ENCODE measurements at places on chromosomes 2 and 18. TPM values are rescaled to one million over a fixed set of nuclear protein-coding genes. Genes with fewer than 3 reads are reported as not detected.
A peak's percentile ranks its signal among the peaks of the same experiment; 100 is the strongest.

CAVIN2 gene
- not detected for total RNA-seq

DNA sequence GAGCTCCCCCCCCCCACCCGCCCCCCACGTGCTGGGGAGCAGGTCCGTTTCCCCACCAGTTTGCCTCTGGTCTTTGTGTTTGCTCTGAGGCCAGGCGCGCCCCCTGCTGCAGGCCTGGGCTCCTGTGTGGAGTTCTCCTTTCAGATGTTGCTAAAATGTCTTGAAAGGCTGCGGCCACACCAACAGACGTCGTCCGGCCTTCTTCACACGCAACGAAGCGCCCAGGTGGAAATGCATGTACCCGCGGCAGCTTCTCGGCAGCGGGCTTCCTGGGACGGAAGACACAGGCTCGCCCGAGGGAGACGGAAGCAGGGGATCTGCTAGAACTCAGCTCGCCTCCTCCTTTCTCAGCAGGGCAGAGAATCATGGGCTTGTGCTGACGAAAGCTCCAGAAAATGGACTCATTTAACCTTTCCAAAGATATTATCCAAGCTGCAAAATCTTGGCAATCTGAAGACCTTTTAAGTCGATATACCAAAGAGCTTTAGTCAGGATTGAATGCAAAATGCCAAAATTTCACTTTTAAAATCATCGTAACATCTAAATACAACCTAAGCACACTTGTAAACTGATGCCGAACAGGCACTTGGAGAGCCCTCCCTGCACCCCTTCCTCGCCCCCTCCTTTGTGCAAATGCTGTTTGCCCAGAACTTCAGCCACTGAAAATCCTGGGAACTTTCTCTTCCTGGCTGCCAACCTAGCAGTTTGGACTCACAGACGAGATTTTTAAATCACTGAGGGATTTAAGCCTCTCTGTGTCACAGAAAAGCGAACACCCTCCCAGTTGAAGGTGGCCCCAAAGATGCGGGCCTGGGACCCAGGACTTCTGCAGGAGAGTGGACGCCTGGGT, 125.5 kb upstream of the ZNF516 start:
- DNase-seq = peak; percentile 55

GRCh38 chr18:60199505-60199904, 173.1 kb downstream of the MC4R start:
- no peak for DNase-seq

GRCh38 chr2:104847586-104848160, 6.2 kb upstream of the POU3F3 start:
- DNase-seq = no peak

CCDC102B gene
- total RNA-seq = 3.9 TPM

DNA sequence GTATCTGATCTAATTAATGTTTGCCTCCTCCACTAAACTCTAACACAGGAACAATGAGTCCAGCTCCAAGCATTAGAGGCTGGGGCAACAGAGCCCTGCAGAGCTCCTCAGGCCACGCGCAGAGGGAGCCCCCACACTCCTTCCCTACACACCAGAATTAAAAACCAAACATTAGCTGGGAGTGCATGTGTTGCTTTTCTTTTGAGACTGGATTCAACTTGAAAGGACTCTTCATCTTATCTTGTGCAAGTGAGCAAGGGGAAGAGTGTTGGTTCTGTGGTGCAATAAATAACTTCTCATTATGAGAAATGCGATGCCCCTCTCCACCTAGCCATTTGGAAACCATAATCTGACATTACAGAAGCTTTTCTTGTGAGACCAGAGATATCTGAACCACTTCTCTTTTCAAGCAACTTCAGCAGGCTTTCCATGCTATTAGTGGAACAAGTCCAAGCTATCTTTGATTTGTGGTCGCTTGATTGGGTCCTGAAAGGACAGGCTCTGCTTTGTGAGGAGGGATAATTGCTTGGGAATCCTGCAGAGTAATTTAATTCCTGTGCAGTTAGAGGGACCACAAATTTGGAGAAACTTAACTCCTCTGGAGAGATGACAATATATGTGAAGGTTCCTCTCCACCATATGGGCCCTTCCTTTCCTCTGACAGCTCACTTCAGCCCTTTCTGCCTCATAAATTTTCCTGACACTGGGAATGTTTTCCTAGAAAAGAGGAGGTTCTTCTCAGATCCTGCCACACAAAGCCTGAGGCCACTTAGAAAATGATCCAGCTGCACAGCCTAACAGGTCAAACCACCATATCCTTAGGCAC, 112.5 kb downstream of the ATL2 start:
- no peak for DNase-seq

GRCh38 chr2:105750735-105751134, 6.0 kb downstream of the NCK2 start:
- no peak for DNase-seq

- DNase-seq = no peak
These were observed 973.1 kb downstream of the TMEM182 start for GRCh38 chr2:103734911-103735310.

LYG1 gene
- 3.0 TPM for total RNA-seq

- no peak for DNase-seq
These were observed 57.9 kb downstream of the NXPH2 start for GRCh38 chr2:138722316-138722715.

DNA sequence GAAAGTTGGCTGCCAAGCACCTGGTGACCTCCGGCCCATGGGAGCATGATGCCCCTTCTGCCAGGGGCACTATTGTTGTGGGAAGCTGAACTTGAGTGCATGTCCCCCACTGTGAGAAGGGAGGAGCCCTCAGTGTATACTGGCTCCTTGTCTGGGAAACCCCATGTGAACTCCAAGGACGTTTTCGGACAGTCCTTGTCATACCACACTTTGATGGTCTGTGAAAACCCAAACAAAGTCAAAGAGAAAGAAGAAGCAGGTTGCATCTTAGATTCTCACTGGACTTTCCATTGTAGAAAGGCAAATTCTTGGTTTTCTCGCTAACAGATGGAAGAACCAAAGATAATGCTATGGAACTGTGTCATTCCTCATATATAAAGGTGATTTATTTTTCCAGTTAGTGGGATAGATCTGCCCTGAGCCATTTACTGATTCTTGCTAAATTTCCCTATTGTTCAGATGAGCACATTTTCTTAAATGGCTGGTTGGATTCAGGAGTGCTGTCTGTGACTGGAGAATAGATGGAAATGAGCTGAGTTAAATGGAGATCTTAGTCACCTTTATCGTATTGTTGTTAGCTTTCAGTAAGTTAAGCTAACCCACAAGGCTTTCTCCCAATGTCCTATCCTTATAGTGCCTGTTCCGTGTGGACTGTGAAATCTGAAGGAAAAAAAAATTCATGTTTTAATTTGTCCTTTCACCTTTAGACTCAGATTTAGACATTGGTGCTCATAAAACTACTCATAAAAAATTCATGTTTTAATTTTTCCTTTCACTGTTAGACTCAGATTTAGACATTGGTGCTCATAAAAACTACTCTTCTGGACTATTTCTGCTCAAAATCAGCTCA, 166.6 kb downstream of the ACTR3 start:
- no peak for DNase-seq

AMER3 gene
- total RNA-seq = not detected

GRCh38 chr2:45443012-45443411, 168.1 kb downstream of the SRBD1 start:
- DNase-seq = no peak

DNA sequence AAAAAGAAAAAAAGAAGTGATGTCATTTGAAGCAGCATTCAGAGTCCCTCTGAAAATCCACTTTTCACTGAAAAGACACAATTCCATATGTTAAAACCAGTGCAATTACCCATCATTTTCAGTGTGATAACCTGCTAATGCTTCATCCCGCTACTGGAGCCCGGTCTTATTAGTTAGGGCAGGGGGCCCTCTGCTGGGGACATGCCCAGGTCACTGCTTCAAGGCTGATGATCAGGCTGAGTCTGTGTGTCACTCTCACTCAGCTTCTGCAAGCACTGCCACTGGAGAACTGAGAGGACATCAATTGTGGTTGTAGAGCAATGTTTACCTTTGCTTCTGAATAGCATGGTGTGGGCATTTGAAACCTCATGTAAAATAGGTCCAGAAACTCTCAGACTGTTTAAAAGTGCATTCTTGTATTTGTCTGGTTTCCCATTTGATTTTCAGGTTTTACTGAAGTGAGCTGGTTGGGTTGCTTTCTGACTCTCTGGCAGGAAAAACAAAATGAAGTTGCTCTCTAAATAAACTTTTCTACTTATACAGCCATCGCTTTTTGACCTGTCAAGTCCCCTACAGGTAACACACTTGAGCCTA, 49.2 kb upstream of the NXPH2 start:
- DNase-seq = peak; percentile 27

- DNase-seq = no peak
These were observed 16.5 kb upstream of the ACSL3 start for GRCh38 chr2:222844323-222844722.

DNA sequence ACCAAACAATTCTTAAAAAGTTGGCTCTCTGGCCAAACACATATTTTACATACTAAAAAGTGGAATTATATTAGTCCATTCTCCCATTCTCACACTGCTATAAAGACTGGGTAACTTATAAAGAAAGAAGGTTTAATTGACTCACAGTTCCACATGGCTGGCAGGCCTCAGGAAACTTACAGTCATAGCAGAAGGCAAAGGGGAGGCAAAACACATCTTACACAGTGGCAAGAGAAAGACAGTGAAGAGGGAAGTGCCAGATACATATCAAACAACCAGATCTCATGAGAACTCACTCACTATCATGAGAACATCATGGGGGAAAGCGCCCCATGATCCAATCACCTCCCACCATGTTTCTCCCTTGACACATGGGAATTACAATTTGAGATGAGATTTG, 42.6 kb downstream of the EDAR start:
- DNase-seq = no peak

GRCh38 chr2:209322905-209323512, 100.8 kb upstream of the MAP2 start:
- DNase-seq = no peak

DAPL1 gene
- not detected for total RNA-seq

DNA sequence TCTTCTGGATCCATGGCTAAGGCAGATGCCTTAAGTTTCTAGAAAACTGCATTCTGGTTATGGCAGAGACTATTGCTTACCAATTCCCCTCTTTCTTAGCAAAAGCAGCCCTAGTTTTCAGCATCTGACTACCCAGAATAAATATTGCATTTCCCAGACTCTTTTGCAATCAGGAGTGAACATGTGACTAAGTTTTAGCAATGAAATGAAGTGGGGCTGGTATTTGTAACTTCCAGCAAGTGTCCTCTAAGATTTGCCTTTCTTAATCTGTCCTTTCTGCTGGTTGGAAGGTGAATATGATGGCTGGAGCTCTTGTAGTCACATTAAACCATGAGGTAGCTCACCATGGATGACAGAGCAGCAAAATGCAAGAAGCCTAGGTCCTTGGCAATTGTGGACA, 132.9 kb upstream of the PKDCC start:
- DNase-seq = no peak

- DNase-seq = no peak
These were observed 129.0 kb downstream of the GPD2 start for GRCh38 chr2:156565066-156565710.

GRCh38 chr2:176508984-176509740, 239.9 kb downstream of the MTX2 start:
- no peak for DNase-seq

ATP6V1B1 gene
- total RNA-seq = not detected

DNA sequence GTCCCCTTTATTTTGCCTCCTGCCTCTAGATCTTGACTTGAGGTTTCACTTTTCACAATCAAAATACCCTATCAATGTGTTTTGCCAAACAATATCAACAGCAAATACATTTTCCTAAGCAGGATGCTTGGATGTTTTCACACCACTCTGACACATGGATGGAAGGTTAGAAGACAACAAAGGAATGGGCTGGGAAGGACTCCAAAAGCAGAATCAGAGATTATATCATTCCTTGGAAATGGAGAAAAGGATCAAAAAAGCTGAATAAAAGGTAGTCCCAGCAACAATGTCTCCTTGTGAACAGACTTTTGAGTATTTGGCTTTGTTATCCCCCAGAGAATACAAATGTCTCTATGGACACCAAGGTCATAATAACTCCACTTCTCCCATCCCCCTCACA, 170.8 kb downstream of the ETAA1 start:
- DNase-seq = no peak

GRCh38 chr2:111058264-111058663, 62.5 kb upstream of the BCL2L11 start:
- peak; percentile 62 for DNase-seq

DNA sequence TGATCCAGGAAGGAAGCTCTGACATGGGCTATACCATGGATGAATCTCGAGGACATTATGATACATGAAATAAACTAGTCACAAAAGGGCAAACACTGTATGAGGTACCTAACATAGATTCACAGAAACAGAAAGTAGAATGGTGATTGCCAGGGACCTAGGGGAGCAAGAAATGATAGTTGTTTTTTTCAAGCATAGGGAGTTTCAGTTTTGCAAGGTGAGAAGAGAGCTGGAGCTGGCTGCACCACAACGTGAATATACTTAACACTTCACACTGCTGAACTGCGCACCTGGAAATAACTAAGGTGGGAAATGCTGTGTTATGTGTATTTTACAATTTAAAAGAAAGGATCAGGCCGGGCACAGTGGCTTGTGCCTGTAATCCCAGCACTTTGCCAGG, 13.2 kb upstream of the AGAP1 start:
- no peak for DNase-seq

DNA sequence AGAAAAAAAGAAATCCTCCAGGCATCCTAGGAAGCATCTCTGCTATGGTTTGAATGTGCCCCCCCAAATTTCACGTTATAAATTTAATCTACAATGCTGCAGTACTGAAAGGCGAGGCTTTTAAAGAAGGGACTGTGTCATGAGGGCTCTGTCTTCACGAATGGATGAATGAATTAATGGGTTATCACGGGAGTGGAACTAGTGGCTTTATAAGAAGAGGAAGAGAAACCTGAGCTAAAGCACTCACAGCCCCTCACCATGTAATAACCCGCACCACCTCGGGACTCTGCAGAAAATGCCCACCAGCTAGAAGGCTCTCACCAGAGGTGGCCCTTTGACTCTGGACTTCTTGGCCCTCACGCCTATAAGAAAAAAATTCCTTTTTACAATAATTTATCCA, 27.6 kb downstream of the RNU4ATAC start:
- DNase-seq = peak; percentile 57
